Bronchus fibroblast of lung (primary cell): ENCODE measurements at places on chromosomes 2 and 18. TPM values are rescaled to one million over a fixed set of nuclear protein-coding genes. Genes with fewer than 3 reads are reported as not detected.

The CCDC138 gene
- 3.1 and 3.9 TPM in 2 replicates for total RNA-seq

The LYPD6B gene
- total RNA-seq, result under 0.01 TPM in 1 of 2 replicates, not detected in the other

The SIX3 gene
- total RNA-seq, result not detected in 2 replicates

The DNAH6 gene
- under 0.01 and 0.34 TPM in 2 replicates for total RNA-seq

The TMEM169 gene
- total RNA-seq, result 0.45 and 1.0 TPM in 2 replicates

The CYTIP gene
- total RNA-seq, result not detected in 2 replicates

The MERTK gene
- total RNA-seq, result 0.74 and 2.4 TPM in 2 replicates

The SLC5A7 gene
- total RNA-seq, result not detected in 2 replicates

The TEKT4 gene
- not detected in 2 replicates for total RNA-seq

The CHMP3 gene
- total RNA-seq, result 33.4 and 44.2 TPM in 2 replicates

The TLX2 gene
- total RNA-seq, result 0.15 and 0.34 TPM in 2 replicates

The RIT2 gene
- total RNA-seq, result not detected in 2 replicates

The TEX44 gene
- not detected in 2 replicates for total RNA-seq

The KCNG2 gene
- 1.9 and 3.9 TPM in 2 replicates for total RNA-seq

The PIEZO2 gene
- total RNA-seq, result 1.3 and 1.8 TPM in 2 replicates

The CKAP2L gene
- 18.6 and 19.8 TPM in 2 replicates for total RNA-seq

The TTN gene
- total RNA-seq, result under 0.01 and 0.17 TPM in 2 replicates

The UGT1A3 gene
- not detected in 2 replicates for total RNA-seq

The KCTD1 gene
- total RNA-seq, result 9.6 and 10.3 TPM in 2 replicates

The SF3B6 gene
- total RNA-seq, result 173 and 176 TPM in 2 replicates

The RSAD2 gene
- total RNA-seq, result under 0.01 TPM in 1 of 2 replicates, not detected in the other

The CCDC85A gene
- total RNA-seq, result 0.15 and 0.34 TPM in 2 replicates

The DCDC2C gene
- total RNA-seq, result not detected in 2 replicates

The ORMDL1 gene
- total RNA-seq, result 36.3 and 40.9 TPM in 2 replicates

The TIGD1 gene
- total RNA-seq, result 2.1 and 3.2 TPM in 2 replicates

The B4GALT6 gene
- 1.8 and 3.0 TPM in 2 replicates for total RNA-seq
